Activated T-cell treated with anti-CD3 and anti-CD28 coated beads, Interleukin-2, amount 50 U/mL, for 4 hours (primary cell): ENCODE measurements at places on chromosomes 3 and 15.

DNA sequence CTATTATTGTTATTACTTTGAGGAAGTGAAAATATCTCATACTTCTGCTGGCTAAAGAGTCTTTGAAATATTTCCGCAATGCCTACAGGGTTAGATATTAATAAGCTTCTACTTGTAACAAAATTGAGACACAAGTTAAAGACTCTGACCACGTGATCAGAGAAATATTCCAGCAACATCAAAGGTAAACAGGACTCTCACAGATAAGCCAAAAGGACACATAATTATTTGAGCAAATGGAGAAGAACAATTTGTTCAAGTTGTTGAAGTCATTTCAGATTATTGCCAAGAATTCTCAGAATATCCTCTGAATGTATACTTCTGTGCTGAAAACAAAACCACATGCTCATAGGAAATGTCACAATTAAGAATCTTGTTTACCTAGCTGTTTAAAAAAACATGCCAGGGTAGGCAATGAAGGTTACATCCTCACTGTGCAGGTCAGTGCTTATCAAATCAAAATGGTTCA, 225.8 kb upstream of the ALCAM start:
- no peak for DNase-seq

GRCh38 chr3:194003114-194004057, 132.6 kb upstream of the HES1 start:
- no peak for DNase-seq

GRCh38 chr3:15797642-15798303, at the start of gene ANKRD28:
ANKRD28 (minus strand) TSS chr3:15797979; CDS start chr3:15796521, 1,458 bp downstream.
- DNase-seq = no peak

DNA sequence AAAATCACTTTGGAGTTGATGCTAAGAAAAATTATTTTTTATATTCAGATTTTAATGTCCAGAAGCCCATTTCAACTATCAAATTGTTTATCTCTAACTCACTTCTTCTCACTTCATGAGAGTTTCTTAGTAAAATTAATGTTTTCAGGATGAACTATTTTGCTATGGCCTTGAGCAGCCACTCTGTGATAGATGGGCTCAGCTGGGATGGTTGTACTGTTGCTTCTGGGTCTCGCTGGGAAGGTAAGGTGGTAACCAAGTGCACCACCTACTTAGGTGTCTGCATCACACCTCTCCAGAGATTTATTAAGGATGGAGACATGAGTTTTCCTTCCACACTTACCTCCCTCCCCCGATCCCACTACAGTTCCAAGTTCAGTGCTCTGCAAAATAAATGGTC, 110.3 kb upstream of the ATP2B2 start:
- DNase-seq = no peak

DNA sequence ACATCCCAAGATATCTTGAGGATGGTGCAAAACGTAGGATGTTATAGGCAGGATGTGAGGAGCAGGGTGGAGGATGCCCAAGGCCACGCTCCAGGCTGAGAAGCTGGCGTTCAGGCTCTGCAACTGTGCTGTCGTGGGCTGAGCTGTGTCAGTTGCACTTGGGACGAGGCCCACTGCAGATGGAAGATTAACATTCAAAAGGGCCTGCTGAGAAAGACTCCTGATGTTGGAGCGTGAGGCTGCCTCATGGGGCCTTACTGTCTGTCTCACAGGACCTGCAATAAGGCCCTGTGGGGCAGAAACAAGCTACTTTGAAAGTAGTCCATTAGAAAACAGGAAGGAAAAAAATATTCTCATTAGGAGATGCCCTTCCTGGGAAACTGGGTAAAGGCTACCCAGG, 60.6 kb upstream of the SEC61A1 start:
- DNase-seq = no peak

DNA sequence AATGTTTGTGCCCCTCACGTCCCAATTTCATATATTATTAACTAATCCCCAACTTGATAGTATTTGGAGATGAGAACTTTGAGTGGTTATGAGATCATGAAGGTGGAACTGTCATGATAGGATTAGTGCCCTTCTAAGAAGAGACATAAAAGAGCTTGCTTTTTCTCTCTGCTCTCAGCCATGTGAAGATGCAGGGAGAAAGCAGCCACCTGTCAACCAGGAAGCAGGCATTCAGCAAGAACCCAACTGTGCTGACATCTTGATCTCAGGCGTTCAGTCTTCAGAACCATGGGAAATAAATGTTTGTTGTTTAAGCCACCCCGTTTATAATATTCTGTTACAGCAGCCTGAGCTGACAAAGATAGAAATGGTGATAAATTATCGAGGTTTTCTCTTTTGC, 278.7 kb upstream of the KCNMB2 start:
- DNase-seq = no peak

DNA sequence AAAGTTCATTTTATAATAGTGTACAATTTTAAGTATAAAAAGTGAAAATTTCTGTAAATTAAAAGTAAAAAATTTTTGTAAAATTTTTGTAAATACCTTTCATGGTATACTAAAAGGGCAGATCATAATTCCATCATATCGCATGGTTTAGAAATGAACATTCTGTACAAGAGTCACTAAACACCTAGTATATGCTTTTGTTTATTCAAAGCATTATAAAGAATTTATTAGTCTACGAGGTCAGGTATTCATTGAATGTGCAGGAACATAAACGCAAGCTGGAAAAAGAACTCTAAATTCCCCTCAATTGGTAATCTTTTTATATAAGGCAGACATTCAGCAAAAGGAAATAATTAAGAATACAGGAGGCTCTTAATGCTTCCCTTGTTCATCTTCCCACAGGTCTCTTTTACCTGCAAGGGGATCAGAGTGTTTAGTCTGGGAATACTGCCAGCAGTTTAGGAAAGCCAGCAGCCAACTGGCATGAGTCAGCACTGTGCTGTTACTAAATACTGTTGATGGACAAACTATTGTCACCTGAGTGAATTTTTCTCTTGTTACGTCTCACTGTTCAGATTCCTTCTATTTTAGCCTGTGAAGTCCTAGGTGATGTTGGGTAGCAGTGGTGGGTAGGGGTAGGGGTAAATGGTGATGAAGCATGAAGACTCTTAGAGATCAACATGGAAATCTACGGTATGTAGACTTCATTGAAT, 70.1 kb downstream of the UQCC5 start:
- DNase-seq = no peak

- DNase-seq = no peak
Observed at GRCh38 chr15:101019366-101019896, 100.3 kb downstream of the LRRK1 start.

- no peak for DNase-seq
Observed at GRCh38 chr3:145719114-145719513, 441.9 kb downstream of the PLOD2 start.

DNA sequence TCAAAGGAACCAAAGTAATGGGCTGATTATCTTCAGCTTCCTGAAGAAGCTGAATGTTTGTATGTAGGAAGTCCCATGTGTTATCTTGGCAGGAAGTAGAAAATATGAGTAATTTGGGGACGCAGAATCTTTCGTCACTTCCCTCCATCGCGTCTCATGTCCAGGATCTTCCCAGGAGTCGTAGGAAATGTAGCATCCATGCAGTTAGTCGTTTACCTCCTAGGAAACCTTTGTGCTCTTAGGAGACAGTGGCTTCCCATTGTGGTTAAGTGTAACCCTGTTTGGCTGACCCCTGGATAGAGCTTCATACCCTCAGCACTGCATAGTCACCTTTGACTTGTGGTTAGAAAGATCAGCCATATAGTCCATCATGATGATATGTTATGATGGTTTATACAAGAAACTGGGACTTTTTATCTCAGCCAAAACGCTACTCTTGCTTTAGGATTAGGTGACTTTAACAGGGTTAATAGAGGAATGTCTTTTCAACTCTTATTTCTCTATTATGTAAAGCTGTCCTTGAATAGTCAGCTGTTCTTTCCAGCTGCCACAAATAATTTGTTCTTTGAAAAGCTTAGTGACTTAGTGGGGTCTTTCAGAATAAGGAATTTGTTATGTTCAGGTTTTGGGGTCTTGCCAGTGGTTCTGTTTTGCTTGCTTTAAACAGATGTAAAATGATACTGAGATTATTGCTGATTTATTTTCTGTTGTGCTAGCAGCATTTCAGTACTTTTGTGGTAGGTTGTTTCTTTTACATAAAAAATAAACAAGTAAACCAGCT, 92.2 kb downstream of the KLHL25 start:
- DNase-seq = no peak

- no peak for DNase-seq
Observed at GRCh38 chr3:153463895-153464294, 301.9 kb downstream of the RAP2B start.

DNA sequence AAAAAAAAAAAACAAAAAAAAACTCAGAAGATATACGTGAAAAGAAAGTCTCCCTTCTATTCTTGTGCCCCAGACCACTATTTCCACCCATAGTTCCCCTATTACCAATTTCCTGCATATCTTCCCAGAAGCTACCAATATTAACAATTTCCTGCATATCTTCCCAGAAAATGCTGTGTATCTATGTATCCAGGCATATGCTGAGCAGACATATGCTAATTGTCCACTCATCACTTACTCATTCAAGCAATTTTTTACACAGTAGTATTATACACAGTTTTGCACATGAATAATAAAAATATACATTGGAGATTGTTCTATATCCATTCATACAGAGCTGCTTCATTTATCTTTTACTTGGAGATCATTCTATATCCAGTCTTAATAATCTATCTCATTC, 12.6 kb upstream of the SLMAP start:
- no peak for DNase-seq

GRCh38 chr3:134244921-134245320, 5.7 kb downstream of the RYK start:
- DNase-seq = no peak

DNA sequence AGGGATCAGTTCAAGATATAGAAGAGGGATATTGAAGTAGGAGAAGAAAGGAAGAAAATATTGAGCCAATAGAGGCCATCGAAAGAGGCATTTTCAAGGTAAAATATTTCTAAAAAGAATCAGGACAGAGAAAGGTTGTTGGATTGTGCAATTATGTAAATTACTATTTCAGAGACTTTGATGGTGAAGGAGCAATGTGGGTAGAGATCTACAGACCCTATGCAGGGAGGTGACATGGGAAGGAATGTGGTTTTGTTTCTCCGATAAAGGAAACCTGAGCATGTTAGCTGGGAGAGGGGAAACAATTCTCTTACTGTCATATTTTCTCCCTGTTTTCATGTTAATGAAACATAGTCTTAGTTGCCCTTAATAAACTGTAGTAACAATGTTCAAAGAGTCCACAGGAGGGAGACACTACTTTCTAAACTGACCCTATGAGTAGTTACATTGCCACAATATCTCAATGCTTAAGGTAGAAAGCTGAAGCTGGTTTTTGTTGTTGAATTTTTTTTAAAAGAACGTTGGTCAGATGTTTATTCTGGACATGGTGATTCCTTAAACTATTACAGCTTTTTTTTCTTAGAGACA, 133.3 kb downstream of the GRM7 start:
- no peak for DNase-seq

DNA sequence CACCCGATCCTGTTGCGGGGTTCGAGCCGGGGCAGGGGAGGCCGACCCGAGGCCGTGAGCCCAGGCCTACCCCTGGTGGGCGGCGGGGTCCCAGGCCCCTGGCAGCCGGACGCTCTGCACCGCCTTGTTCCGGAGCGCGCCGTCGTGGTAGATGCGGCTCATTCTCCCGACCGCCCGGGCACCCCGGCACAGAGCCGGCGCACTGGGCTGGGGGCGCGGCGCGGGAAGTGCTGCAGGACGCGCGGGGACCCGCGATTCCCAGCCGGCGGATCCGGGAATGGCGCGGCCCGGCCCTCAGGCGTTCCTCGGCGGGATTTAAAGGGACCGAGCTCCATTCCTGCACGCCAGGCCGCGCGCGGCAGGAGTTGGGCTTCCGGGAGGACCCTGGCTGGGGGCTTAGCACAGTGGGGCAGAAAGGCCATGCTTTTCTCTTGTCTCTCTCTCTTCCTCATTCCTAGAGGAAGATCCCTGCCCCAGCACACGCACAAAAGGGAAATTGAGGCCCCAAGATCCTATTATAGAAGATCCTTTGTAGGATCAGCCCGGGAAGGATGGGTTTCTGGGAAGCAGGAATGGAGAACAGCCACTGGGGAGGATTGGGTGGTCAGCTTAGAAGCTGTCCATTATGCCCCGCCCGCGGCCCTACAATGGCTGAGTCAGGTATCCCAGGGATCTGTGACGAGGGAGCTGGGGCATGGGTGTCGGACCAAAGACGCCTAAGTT, at the start of gene ARPIN:
ARPIN (minus strand) TSS at position 279 of the 723 bp plus-strand sequence; CDS start at position 162, 117 bp downstream.
- DNase-seq = no peak
